Stimulated activated CD8-positive, alpha-beta memory T cell treated with anti-CD3 and anti-CD28 coated beads, Interleukin-4, amount 100 ng/mL, for 4 hours (primary cell): ENCODE measurements at places on chromosomes 7 and 10.

- no peak for DNase-seq
Measured at GRCh38 chr7:39894904-39895303, 55.2 kb upstream of the CDK13 start.

DNA sequence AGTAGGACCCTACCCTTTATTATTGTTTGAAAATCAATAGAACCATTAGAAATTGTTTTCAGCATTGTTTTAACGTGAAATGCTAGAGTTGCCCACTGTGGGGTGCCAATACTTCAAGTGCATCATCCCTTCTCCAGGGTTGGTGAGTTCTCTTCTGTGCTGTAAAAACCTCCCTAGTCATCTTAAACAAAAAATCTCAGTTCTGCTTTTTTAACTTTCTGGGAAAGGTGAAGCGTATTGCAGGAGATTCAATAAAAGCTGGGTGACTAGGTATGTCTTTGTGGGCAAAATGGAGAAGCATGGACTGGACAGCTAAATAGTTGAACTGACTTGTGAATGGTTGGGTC is 699.1 kb downstream of the SUGCT start:
- no peak for DNase-seq

DNA sequence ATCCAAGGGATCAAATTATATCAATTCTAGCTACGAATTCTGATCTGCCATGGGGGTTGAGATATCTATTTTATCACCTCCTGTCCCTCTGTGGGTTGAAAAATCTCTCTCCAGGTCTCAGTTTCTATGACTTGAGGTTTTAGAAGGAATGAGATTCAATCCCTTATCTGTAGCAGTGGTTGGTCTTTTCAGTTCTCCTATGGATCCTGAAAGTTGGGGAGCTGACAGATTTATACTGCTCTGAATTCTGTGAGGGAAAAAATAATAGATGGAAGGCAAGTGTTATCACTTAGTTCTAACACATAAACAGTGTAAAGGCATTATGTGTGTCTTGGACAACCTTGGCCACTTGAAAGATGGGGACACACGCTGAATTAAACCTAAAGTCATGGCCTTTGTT is 15.8 kb upstream of the FBXW4 start:
- DNase-seq, result no peak

DNA sequence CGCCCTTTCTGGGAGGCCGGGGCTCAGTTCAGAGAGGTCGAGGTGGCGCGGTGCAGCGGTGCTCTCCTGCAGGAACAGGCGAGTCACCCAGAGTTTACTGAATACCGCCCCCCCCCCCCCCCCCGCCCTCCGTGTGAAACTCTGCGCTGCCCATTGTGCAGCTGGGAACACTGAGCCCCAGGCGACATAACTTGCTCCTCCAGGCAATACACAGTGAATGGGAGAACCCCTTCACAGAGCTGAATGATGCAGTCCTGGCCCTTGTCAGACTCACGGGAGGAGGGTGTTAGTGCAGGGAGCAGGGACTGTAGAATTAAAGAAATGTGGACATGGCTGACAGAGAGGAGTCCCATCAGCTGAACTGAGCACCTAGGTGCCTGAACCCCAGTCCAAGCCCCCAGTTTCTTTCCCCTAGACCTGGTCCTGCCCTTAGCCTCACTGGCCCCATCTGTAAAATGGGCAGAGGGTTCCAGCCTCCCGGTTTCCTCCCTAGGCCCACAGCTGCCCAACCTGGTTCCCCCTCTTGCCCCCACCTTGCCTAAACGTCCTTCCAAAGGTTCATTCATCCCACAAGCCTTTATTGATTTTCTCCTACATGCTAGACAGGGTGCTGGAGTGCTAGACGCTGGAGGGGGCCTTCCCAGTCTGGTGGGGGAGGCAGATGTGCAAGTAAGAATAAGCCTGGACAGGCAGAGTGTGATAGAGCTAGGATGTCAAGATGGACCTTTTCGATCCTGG is 869 bp upstream of the LOXL4 start:
- DNase-seq, result no peak

DNA sequence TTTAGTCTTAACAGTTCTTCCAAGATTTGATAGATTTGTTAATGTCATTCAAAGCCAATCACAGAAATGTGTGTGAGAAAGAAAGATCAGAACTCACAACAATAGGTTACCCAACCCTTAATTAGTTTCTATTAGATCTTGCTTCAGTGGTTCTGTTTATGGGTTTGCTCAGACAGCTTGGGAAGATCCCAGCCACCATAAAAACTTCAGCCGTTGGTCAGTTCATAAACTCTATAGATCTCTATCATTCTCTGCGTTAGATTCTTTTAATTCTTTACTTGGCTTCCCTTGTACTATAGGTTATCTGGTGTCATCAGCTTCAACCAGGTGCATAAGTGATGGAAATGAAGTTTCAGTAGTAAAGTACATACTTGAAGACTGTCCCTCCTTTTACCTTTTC is 54.4 kb downstream of the ZNF277 start:
- DNase-seq, result no peak

GRCh38 chr7:68362745-68363518 is 1235.3 kb upstream of the AUTS2 start:
- DNase-seq, result no peak

- no peak for DNase-seq
Measured at GRCh38 chr7:149559711-149560110, 62.1 kb upstream of the ZNF746 start.

- no peak for DNase-seq
Measured at GRCh38 chr7:41107330-41107937, 595.5 kb downstream of the INHBA start.

GRCh38 chr10:48496105-48496830 is 108.6 kb downstream of the ARHGAP22 start:
- no peak for DNase-seq

GRCh38 chr7:92973293-92973731 is 136.9 kb upstream of the CDK6 start:
- DNase-seq, result no peak

- DNase-seq, result no peak
Measured at GRCh38 chr10:1643161-1643907, 94.0 kb downstream of the ADARB2 start.

DNA sequence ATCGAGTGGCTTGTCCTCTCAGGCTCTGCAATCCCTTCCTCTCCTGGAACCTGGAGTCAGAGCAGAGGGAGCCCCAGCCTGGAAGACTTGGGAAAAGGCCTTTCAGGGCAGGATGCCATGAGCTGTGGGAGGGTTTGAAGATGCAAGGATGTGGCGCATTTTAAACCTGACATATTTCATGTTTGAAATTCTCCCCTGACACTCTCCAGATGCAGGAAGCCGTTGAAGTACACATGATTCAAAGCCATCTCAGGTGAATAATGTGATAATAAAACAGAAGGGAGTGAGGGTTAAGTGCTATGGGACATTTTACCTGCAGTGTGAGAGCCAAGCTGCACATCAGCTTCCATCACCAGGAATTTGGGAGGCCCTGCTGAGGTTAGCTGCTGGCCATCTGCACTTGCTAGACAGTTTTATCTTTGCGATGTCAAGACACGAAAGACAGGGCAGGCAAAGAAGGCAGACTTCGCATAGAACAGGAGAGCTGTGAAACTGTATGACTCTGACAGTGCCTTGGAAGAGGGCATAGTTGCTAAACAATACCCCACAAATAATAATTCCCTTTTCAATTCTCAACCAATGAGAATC is 159.1 kb upstream of the GDF10 start:
- no peak for DNase-seq

GRCh38 chr10:24118246-24118645 is 90.7 kb upstream of the KIAA1217 start:
- no peak for DNase-seq

DNA sequence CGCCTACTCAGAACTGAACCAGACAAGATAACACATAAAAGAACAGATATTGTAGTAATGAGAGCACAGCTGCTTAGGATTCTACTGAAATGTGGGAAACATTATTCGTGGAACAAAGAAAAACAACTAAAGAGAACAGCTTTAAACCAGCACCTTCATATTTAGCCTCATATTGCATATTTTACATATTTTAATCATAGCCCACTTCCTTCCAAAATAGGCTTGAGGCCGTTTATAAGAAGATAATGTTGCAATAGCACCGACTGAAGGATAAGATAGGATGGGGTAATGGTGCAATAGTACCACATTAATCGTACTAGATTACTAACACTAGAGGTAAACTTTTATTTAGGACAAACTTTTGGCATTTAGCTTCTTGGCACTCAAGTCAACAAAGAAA is 71.3 kb downstream of the KCND2 start:
- no peak for DNase-seq

DNA sequence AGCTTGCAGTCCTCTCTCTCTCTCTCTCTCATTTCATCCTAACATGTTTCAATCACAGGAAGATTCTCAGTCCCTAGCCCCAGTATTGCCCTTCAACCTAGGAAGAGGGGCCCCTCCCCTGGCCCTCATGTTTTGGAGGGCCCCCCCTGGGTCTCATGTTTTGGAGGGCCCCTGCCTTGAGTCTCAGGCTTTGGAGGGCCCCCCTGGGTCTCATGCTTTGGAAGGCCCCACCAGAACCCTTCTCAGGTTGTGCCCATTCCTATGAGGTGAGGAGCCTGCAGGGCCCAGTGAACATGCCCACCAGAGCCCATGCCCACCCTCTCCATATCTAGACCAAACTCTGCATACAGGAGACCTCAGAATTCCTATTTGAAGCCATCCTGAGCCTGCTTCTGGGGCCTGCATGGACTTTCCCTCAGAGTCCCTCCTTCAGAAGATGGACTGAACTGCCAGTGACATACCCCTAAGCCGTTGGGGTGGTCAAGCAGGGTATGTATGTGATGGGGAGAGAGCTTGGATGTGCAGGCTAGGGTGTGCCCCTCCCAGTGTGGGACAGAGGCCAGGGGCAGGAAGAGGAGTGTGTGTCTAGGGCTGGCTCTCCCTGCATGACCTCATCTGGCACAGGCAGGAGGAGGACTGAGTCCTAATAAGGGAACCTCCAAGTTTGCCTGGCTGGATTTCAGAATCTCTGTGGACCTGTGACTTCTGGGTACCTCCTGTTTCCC is 8.1 kb upstream of the VDAC2 start:
- DNase-seq, result no peak

GRCh38 chr7:113918946-113919345 is at the start of gene PPP1R3A:
Gene PPP1R3A (minus strand): TSS chr7:113919009. CDS start chr7:113918996, 13 bp downstream.
- no peak for DNase-seq

DNA sequence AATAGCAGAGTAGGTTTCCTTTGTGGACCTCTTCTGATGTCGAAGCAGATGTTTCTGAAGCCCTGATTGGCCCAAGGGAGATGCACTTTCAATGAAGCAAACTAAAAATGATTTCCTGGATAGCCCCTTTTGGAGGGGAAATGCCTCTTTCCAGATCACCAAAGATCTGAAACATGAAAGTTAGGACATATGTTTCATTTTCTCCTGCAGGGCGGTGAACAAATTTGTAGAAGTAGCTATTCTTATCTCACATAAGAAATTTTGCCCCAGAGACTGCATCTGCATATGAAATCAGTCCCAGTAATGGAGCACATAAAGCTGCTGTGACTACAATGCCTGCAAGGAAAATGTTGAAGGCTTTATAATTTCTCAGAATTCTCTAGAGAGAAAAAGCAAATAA is 56.0 kb downstream of the THSD7A start:
- DNase-seq, result no peak

DNA sequence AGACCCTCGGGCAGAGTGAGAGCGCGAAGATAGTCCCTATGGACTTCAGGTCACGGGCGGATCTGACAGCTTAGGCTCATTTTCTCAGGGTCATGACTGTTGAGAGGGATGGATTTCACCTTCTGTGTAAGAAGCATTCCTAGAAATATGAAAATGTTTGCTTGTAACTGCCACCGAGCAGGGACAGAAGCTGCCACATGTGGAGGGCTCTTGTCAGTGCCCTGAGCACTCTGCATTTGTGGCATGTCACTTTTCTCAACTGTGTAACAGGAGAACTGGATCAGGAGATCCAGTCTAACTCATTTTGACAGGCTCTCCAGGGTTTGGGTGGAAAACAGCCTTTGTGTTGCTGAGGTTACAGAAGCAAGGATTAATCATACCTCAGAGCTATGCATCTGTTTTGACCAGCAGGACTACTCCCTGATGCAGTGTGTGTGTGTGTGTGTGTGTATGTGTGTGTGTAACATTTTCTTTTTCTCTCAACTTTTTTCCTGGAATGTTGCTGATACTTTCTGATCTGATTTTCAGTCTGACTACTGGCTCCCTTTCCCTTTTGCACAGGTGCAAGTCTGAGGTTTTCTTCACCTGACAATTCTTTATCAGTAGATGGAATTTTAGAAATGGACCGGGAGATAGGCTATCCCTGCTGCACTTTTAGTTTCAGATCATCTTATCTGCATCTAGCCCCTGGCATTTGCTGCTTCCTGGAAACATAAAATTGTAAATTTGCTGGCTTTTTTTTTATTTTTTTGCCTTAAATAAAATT is 183.3 kb downstream of the STK31 start:
- DNase-seq, result no peak

DNA sequence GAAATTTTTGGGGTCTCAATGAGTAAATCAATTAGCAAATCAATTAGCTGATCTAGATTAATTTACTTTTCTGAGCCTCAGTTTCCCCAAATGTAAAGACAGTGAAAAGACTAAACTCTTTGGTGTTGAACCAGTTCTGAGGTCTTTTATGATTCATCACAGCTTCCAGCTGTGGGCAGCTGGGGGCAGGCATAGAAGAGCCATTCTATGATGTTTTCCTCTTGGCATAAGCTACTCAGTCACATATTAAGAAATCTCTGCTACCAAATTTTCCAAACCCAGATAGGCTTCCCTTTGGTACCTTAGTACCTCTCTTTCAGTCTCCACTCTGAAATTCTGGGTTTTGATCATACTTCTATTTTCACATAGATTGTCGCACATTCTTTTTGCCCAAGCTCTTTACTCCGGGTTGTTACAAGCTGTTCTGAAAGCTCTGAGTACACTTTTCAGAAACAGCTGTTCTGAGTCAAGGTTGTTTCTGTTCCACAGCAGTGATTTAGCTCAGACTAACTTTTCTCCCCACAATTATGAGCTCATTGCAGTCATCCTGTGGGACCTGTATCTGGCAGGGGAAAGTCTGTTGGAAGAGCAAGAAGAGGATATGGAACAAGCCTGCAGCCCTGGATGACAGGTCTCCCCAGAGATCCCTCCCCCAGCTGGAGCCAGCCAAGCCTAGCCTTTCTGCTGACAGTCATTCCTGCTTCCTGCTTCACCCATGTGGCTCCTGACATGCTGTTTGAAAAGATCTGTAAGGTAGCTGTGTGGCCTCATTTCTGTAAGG is 599.6 kb upstream of the GHITM start:
- no peak for DNase-seq
